Stimulated activated CD4-positive, alpha-beta T cell treated with anti-CD3 and anti-CD28 coated beads, TNF-alpha, amount 100 ng/mL, for 1 hour (primary cell): ENCODE measurements at places on chromosomes 3 and 15.

GRCh38 chr3:32431481-32431880 is 39.8 kb downstream of the CMTM7 start:
- DNase-seq, result no peak

DNA sequence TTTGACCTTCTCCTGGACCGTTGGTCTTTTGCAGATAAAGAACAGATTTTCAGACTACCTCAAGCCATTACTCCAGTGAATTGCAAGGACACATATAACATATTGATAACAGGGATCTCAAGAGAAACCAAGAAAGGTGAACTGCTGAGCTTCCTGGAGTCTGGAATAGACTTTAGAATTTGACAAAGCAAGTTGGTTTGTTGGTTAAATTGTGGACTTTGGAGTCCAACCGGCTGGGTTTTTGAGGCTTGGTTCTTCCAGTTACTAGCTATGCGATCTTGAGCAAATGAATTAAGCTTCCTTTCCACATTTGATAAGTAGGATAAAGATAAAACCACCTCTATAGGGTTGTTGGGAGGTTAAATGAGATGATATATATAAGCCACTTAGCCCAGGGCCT is 233.1 kb downstream of the SHQ1 start:
- DNase-seq, result no peak

DNA sequence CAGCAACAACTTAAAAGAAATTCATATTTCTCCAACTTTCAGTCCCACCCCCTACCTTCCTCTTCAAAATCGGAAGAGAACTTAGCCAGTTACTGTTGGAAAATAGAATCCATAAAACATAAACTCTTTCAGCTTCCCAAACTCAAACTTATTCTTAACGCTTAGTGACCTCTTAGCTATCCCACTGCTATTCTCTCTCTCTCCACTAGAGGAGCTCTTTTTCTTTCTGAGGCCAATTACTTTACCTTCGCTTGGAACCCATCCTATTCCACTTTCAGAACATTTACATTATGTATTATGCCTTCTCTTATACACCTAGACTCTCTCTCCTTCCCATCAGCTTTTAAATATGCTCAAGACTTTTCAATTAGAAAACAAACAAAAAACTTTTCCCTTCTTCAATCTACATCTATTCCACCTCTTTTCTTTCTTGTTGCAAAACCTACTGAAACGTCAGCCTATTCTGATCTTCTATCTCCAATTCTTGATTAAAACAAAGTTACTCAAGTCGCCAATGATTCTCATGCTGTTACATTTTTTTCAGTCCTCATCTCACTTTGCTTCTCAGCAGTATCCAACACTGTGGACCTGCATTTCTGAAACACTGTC is 13.4 kb upstream of the GHSR start:
- no peak for DNase-seq

- no peak for DNase-seq
These were observed 7.6 kb downstream of the ULK3 start for GRCh38 chr15:74835312-74835823.

DNA sequence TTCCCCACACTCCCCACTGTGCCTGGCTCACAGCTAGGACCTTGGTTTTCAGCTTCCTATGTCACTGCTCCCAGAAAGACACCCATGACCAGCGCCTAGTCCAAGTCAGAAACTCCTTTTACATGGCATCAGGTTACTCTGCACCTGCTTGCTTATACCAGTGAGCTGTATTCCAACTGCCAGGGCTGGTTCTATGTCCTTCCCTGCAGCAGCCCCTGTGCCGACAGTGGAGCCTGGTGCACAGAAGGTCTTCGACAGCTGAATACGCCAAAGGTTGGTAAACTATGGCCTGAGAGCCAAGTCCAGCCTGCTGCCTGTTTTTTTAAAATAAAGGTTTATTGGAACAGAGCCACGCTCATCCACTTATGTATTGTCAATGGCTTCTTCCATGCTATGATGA is 102.5 kb downstream of the IQSEC1 start:
- DNase-seq, result no peak

DNA sequence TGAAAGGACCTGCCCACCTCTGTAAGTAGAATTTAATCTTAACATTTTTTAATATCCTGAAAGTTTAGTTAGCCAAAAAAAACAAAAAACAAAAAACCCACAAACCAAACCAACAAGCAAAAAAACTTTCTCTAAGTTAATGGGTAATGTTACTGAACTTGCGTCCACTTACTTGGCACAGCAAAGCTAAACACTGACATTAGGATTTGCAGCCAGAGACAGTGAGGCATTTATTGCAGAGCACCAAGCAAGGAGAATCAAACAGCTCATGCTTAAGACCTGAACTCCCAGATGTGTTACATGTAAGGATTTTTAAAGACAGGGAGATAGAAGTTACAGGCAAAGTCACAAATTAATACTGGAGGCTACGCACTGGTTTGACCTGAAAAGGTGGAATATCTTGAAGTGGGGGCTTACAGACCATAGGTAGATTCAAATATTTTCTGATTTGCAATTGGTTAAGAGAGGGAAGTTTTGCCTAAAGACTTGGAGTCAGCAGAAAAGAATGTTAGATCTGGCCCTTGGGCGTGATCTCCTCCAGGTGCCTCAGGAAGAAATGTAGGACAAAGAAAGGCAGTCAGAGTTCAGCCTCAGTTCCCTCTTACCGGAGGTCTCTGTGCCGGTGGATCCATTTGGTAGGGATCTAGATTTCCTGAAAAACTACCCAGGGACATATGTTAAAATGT is 205.0 kb downstream of the ADAMTSL3 start:
- DNase-seq, result no peak

- no peak for DNase-seq
These were observed 381.5 kb upstream of the DPPA4 start for GRCh38 chr3:109718850-109719249.

DNA sequence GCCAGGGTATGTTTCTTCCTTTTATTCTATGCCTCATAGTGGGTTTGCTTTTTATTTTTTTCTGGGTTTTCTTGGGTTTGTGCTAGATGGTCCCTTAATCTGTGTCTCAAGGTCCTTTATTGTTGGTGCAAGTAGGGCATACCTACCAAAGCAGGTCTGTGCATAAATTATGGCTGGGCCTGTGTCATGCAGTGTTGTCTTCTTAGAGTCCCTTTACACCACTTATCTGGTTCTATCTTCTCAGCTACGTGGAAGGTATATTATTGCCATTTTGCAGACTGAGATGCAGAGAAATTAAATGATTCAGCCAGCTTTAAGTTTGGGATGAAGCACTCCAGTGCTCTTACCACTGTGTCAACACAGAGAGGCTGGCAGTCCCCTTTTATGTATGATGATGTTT is 293.5 kb upstream of the SOX2 start:
- no peak for DNase-seq

GRCh38 chr3:66629150-66629981 is 128.5 kb upstream of the LRIG1 start:
- DNase-seq, result no peak

- DNase-seq, result no peak
These were observed 12.6 kb downstream of the PDHB start for GRCh38 chr3:58421004-58421403.

- DNase-seq, result no peak
These were observed 370.6 kb upstream of the PROK2 start for GRCh38 chr3:72155391-72156064.

- no peak for DNase-seq
These were observed 32.7 kb downstream of the PLD1 start for GRCh38 chr3:171777596-171777995.

- no peak for DNase-seq
These were observed 63.9 kb downstream of the ADCY5 start for GRCh38 chr3:123385001-123385401.

GRCh38 chr15:96331945-96332636 is 1.6 kb downstream of the NR2F2 start:
- no peak for DNase-seq

DNA sequence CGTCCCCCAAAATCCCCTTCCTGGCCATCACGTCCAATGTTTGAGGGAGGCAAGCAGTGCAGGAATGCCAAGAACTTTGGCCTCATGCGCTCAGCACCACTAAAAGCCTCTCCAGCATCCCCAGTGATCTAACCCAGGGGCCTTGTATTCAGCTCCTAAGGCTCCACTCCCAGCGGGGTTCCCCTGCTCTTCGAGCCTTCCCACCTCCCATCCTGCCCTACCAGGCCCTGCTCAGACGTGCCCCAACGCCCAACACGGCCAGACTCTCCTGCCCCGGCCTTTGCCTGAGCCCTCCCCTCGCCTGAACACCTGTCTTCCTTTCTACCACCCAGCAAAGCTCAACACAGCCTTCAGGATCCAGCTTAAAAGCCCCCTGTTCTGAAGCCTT is 30.5 kb downstream of the PLXND1 start:
- no peak for DNase-seq

DNA sequence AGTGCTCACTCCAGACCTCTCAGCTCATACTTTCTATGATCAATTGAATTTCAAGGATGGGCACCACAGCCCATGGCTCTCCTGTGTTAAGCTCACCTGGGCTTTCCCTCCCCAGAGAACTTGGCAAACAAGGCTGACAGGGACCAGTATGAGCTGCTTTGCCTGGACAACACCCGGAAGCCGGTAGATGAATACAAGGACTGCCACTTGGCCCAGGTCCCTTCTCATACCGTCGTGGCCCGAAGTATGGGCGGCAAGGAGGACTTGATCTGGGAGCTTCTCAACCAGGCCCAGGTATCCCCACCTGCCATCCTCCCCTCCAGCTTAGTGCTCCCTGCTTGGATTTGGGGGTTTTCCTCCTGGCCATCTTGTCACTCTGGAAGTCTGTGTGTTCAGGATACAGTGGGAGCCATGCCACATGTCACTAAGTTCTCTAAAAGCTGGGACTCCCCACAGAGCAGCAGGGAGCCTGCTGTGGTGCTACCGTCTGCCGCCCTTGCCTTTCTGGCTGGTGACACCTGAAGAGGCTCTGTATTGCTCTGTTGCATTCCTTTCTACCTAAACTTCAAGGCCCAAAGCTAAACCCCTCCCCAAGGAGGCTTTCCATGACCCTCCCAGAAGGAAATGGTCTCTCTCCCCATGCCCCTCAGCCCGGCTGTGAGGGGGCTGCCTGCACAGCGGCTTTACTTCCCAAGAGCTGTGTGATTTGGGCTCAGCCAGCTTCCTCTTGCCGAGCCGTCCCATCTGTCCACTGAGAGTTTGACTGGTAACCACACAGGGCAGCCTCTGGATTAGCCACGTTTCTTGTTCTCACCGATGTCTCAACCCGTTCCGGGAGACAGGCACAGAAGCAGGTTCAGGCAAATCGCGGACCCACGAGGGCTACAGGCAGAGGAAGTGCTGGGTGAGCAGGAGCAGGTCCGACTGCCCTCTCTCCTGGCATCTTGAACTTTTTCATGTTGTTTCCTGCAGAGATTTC is 10.8 kb downstream of the TF start:
- no peak for DNase-seq

DNA sequence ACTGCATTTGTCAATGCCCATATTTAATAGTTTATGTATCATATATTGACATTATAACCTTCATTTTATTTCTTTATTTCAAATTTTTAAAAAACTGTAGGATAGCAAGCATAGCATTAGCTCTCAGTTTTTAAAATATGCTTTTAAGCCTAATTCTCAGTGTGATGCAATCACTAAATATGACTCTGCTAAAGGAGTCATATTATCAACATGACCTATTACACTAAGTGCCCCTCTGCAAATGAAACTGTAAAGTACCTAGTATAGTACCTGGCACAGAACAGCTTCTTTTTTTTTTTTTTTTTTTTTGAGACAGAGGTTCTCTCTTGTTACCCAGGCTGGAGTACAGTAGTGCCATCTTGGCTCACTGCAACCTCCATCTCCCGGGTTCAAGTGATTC is 179.4 kb upstream of the CGNL1 start:
- no peak for DNase-seq

- DNase-seq, result no peak
These were observed 7.4 kb downstream of the KLF15 start for GRCh38 chr3:126349611-126350501.

GRCh38 chr3:10182950-10183349 is 18.2 kb downstream of the IRAK2 start:
- no peak for DNase-seq

DNA sequence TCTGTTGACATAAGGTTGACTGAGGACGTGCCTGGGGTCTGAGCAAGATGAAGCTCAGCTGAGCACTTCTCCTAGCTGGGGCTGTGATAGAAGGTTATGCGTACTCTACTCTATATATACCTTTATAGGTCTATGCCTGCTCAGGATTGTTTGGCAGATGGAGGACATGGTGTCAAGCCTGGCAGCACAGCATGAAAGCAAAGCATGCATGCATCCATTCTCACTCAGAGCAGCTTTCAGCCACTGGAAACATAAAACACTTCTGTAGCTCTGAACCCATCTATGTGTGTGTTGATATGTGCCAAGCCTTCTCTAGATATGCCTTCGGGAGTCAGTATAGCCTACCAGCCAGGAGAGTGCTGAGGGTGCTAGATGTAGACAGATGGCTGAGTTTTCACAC is 142.3 kb upstream of the NUDT16 start:
- DNase-seq, result no peak

DNA sequence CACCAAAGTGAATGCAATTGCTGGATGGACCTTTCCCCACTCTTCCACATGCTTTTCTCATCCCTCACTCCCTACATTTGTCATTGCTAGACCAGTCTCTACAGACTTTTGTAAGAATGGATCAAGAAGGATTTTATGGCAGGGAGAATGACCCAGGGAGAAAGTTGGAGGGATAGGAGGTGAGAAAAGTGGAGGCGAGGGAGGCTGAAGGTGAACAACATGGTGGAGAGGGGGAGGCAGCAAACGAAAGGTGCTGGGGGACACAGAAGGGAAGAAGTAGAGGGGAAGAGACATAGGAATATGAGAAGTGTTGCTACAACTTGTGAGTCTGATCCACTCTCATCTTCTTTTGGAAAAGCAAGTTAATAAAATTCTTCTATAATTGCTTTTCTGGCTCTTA is 24.4 kb upstream of the RTP1 start:
- DNase-seq, result no peak

GRCh38 chr3:172787019-172787418 is 36.5 kb downstream of the ECT2 start:
- no peak for DNase-seq

GRCh38 chr15:100338971-100339444 is 2.8 kb downstream of the ADAMTS17 start:
- DNase-seq, result no peak

- DNase-seq, result no peak
These were observed 142.8 kb downstream of the EDEM1 start for GRCh38 chr3:5330152-5330810.

- DNase-seq, result no peak
These were observed 51.6 kb upstream of the SMAD6 start for GRCh38 chr15:66650433-66650832.

GRCh38 chr3:17052363-17052762 is 167.6 kb downstream of the PLCL2 start:
- no peak for DNase-seq

GRCh38 chr3:41508063-41508696 is 308.9 kb downstream of the CTNNB1 start:
- DNase-seq, result no peak
